ENCODE measurements at places on chromosomes 12 and 14.

DNA sequence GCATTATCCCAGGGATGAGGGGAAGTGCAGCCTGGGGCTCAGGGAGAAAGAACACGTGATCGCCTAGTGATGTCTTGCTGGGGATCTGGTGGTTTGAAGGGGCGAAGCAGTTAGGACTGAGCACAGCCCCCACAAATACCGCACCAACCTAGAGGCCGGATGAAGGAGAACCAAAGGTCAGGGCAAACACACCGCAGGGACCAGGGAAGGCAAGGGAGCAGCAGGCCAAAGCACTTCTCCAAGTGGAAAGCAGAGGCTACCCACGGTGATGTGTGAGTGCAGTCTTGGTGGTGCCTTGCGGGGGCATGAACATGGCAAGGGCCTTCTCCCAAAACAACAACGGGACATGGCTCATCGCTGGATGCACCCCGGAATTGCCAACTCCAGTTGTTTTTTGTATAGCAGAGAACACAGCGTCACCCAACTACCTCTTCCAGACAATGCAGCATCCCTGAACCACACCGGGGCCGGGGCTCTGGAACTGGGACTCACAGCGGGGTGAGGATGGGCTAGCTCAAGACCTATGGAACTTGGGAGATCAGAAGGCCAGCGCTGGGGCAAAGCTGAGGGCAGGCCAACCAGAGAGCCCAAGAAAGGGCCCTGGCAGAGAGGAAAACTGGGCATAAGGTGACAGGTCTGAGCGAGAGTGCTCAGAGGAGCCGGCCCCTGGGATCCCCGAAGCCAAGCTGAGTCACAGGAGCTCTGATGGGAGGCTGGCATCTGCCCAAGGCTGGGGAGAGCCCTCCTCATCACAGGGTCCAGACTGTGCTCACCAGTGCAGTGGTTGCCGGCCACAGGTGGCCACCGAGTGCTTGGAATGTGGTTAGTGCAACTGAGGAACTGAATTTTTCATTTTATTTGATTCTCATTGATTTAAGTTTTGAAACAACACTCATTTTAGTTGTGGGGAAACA is 11.1 kb downstream of the GALNT16 start:
- no peak for DNase-seq

- DNase-seq = peak; percentile 59
These were observed 1.5 kb downstream of the IRF2BPL start for GRCh38 chr14:77026930-77027537.

- DNase-seq = no peak
These were observed 75.3 kb downstream of the SRGAP1 start for GRCh38 chr12:63919756-63920155.

- DNase-seq = no peak
These were observed 26.4 kb upstream of the NOS1 start for GRCh38 chr12:117387832-117388231.

DNA sequence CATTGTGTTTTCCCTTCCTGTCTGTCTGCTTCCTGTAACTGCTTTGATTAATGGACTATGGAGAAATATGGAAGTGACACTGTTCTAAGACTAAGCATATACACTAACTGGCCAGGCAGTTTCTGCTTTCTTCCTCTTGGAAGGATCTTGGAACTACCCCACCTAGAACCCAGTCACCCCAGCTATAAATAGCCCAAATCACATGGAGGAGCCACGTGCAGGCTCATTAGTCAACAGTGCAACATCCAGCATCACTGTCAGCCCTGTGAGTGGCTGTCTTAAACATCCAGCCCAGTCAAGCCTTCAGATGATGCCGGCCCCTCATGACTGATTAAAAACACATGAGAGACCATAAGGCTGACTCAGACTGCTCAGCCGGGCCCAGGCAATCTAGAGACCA is 39.2 kb downstream of the BCAT1 start:
- DNase-seq = no peak

GRCh38 chr12:123106640-123107359 is 44.1 kb downstream of the PITPNM2 start:
- DNase-seq = peak; percentile 40

- no peak for DNase-seq
These were observed 348.8 kb downstream of the KCNH5 start for GRCh38 chr14:62696331-62696924.

DNA sequence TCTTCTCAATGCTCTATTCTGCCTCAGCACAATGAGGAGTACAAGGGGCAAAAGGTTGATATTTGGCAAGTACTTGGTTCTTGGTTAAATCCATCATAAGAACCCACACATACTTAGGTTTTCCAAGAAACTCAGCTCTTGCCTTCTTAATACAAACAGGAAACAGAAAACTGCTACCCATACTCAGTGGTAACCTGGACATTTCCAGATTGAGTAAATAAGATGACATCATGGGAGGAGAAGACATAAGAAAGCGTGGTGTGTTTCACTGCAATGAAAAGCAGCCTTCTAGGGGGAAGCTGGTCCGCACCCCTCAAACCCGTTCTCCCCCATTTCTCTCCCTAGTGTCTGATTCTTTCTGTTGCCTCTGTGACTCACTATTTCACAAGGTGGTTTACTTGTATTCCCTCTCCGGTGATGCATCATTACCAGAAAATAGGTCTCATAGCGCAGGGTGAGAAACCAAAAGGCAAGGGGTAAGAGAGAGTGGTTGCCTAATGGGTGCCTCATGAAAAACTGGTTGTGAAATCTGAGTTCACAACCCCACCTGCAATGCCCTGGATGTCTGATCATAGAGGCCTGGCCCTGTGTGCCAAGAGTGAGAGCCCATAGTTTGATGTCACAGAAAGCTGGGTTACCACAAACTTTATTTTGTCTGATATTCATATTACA is 326.5 kb upstream of the TBX3 start:
- no peak for DNase-seq

- no peak for DNase-seq
These were observed 186.7 kb downstream of the ANO2 start for GRCh38 chr12:5758347-5758746.

GRCh38 chr12:71642264-71642663 is 21.4 kb downstream of the ZFC3H1 start:
- DNase-seq = no peak

GRCh38 chr14:61322799-61323290 is 1.5 kb downstream of the PRKCH start:
- DNase-seq = peak; percentile 41

- DNase-seq = no peak
These were observed 11.1 kb upstream of the EPS8 start for GRCh38 chr12:15800278-15800677.

- DNase-seq = no peak
These were observed 53.4 kb upstream of the PTHLH start for GRCh38 chr12:28025821-28026505.

- no peak for DNase-seq
These were observed 64.3 kb upstream of the CDKN3 start for GRCh38 chr14:54332490-54332889.

- no peak for DNase-seq
These were observed 603.3 kb upstream of the FLRT2 start for GRCh38 chr14:84926656-84927055.

GRCh38 chr12:29234552-29234951 is 85.5 kb downstream of the FAR2 start:
- DNase-seq = no peak

DNA sequence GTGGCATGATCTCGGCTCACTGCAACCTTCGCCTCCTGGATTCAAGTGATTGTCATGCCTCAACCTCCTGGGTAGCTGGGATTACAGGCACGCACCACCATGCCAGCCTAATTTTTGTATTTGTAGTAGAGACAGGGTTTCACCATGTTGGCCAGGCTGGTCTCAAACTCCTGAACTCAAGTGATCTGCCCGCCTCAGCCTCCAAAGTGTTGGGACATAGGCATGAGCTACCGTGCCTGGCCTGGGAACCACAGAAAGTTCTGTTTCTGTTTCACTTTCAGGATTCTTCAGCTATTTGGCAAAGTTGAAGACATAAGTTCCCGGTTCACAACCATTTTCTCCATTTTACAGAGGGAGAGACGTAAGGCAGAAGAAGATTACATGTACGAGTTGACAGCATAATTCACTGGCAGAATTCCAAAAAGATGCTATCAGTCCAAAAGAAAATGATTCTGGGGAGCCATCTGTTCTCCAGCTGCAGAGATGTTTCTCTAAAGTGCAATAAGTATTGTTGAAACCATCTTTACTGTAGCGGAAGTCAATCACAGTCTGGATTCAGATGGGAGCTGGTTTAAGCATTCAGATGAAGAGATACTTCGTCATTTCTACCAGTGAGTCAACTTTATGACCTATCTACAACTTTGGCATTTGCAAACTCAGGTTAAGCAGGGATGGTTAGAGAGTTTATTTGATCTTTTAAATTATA is 8.1 kb upstream of the RNF34 start:
- peak; percentile 32 for DNase-seq

DNA sequence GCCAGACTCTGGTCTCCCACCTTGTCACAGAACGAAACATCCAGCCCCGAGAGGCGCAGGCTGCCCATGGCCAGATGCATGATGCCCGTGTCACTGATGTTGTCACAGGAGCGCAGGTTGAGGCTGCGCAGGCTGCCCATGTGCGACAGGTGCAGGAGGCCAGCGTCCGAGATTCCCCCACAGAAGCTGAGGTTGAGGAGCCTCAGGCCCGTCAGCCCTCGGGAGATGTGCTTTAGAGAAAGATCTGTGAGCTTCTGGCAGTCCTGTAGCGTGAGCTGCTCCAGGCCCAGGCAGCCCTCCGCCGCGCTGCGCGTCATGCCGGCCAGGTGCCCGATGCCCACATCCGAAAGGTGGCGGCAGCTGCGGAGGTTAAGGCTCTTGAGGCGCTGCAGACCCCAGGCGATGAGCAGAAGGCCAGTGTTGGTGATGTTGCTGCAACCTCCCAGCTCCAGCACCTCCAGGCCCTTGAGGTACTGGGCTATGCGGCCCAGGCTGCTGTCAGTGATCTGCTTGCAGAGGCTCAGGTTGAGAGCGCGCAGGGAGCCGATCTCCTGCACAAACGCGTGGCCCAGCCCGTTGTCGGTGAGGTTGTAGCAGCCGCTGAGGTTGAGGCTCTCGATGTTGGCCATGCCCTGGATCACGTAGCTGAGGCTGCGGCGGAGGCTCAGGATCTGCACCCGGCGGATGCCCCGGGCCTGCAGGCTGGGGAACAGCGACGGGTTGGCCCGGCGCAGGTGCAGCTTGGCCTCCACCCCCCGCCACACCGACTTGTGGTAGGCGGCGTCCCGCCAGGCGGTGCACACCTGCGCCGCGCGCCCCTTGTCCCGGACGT is 991 bp downstream of the FBXL14 start:
- DNase-seq = peak; percentile 62

GRCh38 chr14:50676814-50677516 is 8.9 kb upstream of the SAV1 start:
- no peak for DNase-seq

DNA sequence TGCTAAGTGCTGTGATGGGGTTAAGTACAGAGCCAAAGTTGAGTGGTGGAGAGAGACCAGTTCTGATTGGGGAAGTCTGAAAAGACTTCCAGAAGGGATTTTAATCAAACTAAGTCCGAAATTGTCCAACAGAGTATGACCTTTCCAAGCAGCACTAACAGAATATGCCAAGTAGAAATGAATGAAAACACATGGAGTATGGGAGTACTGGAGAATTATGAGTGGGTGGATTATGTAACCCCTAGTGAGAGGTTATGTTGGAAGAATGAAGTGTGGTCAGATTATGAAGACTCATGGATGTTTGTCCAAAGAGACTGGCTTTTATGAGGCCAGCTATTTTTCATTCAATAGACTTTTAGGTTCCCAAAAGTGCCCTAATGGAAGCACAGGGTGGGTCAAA is 94.0 kb upstream of the PLEKHA5 start:
- no peak for DNase-seq

- no peak for DNase-seq
These were observed 21.0 kb downstream of the CNOT2 start for GRCh38 chr12:70264067-70264867.

GRCh38 chr12:95258803-95259202 is 41.2 kb downstream of the VEZT start:
- no peak for DNase-seq

- no peak for DNase-seq
These were observed at the start of gene CCDC63 for GRCh38 chr12:110846615-110847566. TSS of gene CCDC63 (plus strand) at chr12:110846987. CDS start at chr12:110852955, 5,968 bp downstream.

DNA sequence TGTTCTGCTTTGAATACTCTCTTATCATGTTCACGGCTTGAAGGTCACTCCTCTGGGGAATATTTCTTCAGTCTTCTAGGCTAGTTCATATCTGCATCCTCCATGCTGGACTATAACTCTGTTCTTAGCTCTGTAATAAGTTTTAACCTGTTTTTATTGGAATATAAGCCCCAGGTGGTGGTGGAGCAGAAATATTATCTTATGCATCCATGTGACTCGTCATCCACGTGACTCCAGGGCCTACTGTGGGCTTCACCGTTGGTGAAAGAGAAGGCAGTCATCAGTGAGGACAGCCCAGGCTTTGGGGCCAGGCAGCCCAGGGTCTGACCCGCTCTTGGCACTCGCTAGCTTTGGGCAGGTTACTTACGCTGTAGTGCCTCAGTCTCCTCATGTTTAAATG is 87.1 kb downstream of the ETNK1 start:
- DNase-seq = no peak

- peak; percentile 17 for DNase-seq
These were observed 14.2 kb downstream of the HEBP1 start for GRCh38 chr12:12985817-12986408.
